ENCODE measurements at places on chromosomes 6 and 20.

DNA sequence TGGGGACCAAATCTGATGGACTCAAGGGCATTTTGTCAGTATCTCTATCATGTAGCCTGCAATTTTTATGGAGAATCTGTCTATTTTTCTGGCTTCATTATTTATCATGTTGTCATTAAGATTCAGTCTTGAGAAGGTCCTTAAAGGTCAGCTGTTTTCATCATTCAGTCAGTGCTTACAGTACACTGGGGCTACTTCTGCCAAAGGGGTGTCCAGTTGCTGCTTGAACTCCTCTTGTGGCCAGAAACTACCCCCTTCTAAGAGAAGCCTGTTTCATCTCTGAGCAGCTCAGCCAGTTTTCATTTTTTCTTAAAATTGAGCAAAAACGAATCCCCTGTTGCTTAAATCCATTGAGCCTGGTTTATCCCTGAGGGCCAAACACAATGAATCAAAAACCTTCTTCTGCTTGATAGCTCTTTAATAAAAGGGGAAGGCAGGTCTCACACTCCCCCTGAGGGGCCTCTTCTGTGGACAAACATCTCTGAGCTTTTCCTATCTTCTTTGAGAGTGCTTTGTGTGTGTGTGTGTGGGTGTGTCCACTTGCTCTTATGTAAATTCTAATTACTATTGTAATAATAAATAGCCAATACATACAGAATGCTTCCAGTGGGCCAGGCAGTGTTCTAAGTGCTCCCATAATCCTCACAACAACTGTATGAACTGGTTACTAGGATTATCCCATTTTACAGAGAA, 172.2 kb downstream of the PLCB1 start:
- no peak for DNase-seq

DNA sequence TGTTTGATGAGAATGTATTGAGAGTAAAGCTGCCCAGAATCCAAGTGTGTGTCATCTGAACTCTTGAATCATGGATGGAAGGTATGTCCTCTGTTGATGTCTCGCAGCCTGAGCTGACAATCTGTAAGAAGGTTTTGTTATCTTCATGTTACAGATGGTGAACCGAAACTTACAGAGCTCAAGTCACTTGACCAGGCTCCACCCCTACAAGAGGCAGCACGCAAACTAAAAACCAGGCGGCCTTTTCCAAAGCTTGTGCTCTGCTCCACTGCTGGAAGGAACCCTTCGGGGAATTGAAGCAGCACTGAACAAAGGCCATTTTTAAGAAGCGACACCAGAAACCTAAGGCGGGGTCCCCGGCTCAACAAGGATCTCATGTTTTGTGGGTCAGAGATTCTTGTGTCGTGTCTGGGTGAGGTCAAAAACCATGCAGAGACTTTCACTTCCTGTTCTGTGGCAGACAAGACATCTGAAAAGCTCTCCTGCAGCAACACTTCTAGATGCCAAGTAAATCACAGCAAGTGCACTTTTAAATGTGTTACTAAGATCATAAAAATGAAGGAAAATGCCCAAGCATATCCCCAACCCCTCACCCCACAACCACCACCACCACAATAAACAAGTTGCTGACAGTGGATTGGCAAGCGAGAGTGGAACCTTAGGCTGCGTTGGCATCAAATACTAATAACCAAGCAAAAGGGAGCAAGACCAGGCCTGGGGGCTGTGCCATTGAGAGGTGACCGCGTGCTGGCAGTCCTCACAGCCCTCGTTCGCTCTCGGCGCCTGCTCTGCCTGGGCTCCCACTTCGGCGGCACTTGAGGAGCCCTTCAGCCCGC, 27.3 kb downstream of the NQO2 start:
- no peak for DNase-seq

DNA sequence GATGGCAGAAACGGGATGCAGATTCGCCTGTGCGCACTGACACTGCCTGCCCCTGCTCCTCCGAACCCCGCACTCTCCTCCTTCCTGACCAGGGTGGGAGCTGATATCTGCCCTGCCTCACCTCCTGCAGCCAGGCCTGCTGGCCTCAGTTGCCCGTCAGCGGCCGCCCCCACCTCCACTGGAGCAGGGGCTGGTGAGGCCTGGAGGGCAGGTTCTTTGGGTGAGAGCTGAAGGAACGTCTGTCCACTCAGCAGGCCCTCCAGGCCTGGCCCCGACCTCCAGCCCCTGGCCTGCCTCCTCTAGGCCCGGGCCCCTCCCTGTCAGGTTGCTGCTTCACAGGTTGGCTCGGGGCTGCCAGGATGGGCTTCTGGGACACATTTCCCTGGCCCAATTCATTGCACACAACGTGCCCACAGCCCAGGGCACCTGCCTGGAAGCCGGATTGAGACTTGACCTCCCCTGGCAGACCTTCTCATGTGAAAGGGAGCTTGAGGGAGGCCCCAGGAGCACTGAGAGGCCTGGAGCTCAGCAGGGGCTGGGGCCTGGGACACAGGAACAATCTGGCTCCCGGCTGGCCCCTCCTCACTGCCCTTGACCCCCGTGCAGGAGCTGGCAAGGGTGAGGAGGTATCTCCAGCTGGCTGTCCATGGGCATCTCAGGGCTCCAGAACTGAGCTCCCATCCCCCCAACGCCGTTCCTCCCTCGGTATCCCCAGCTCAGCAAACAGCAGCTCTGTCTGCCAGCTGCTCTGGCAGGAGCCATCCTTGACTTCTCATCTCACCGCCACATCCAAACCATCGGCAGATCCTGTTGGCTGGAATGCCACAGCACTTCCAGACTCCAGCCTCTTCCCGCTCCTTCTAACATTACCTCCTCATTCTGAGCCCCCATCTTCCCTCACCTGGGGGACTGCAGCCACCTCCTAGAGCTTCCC, 39.5 kb downstream of the SPDEF start:
- DNase-seq = no peak

GRCh38 chr6:95515975-95516374, 61.4 kb upstream of the MANEA start:
- DNase-seq = no peak

- no peak for DNase-seq
Measured at GRCh38 chr6:73519926-73520687, 725 bp downstream of the EEF1A1 start.
